Activated CD4-positive, alpha-beta T cell treated with anti-CD3 and anti-CD28 coated beads, Interleukin-2, amount 50 U/mL, for 16 hours (primary cell): ENCODE measurements at places on chromosomes 13 and 19.

- no peak for DNase-seq
These were observed at the start of gene PCDH9 for GRCh38 chr13:67229481-67230403. TSS of gene PCDH9 (minus strand) at chr13:67230336. CDS start at chr13:67228440, 1,896 bp downstream.

DNA sequence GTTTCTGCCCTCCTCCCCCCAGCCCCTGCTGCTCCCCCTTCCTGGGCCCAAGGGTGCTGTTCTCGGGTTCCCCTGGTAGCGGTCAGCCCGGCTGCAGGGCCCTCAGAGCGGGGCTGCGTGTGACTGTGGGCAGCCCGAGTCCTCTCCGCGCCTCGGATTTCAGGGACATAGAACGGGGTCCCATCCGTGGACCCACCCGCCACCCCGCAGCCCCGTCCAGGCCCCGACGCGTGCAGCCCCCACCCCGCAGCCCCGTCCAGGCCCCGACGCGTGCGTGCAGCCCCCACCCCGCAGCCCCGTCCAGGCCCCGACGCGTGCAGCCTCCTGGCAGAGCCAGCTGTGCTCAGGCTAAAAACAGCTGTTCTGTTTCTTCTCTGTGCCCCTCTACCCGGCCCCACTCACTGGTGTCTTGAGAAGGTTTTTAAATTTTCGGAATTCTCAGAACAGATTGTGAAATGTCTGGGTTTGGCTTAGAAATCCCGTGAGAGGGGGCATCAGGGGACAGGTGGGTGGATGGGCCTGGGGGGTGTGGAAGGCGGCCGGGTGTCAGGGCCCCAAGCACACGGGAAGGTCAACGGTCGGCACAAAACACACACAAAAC lies 5.5 kb upstream of the PRTN3 start:
- no peak for DNase-seq

GRCh38 chr19:14439014-14439413 lies 5.9 kb downstream of the PKN1 start:
- DNase-seq, result no peak

DNA sequence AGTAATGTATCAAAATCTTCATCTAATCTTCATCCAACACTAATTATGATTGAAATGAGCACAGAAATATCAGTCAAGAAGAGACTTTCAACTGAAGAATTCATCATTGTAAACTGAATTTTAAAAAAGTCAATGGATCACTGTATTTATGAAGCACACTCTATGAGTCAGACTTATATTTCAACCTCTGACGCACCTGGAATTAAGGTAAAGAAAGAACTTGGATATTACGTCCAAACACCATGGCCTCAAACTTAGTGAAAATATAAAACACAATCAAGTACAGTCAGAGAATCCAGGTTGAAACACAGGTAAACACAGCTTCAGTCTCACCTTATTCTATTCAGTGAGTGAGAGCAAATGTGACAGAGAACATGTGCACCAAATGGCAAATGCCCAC lies 39.5 kb downstream of the MIPEP start:
- DNase-seq, result no peak

DNA sequence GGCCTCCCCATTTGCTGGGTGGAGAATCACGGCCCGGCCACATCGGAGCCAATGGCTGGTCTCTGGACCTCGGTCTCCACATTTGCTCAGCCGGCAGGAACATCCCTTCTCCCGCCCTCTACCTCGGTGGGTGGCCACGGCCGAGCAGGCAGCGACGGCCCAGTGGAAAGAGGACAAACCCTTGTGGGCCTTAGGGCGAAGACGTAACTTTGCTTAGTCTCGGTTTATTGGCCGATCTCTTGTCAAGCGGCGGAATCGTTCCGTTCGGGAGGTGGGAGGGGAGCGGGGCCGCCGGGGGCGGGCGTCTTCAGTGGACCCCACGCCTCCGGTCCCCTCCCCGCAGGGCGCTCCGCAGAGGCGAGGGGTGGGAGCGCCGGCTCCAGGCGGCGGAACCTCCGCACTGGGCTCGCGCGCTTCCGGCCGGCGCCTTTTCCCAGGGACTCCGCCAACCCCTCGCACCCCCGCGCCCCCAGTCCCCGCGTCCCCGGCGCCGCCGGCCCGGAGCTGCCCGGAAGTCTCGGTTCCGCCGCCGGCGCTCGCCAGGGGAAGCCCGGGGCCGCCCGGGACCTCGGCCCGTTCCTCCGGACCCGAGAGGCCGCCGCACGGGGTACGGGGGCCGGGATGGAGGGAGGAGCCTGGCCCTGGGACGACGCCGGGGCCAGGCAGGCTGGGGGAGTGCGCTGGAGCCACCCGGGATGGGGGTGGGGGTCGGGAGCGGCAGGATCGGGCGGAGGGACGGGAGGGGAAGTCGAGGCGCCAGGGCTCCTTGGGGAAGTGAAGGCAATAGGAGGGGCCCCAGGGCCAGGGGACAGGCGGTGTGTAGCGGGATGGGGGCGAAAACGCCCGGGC lies at the start of gene ZNF580:
Gene ZNF580 (plus strand): TSS at position 426 of the 849 bp plus-strand sequence. CDS start 1,507 bp downstream, outside the sequence.
- DNase-seq, result peak; percentile 76

- DNase-seq, result no peak
These were observed 43.3 kb downstream of the INSR start for GRCh38 chr19:7250951-7251350.

DNA sequence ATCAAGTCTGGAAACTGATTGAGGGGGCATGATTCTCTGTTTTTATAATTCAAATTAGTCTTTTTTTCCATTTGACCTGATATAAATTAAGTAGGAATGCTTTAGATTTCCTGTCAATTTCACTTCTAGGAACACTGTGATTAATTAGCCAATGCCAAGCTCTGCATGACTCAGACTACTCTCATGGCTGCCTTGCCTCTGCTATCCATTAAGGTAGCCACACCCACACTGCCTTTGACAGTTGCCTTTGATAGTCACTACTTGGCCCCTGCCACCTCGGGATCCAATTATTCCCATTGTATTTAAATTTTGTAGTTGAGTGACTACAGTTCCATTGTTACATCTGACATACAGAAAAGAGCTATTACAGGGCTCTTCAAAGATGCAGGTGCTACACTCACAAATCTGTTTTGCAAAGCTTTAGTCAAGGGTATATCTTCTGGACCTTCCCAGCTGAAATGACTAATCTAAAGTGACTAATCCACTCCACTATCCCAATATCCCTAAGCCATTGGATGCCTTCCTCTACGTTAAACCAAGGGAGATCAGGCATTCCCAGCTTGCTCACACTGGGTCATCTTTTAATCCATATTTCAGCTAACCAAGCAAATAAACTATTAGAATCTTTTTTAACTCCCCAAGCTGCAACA lies 1193.1 kb upstream of the MIR17HG start:
- DNase-seq, result no peak
